ENCODE measurements at places on chromosomes 4 and X.

DNA sequence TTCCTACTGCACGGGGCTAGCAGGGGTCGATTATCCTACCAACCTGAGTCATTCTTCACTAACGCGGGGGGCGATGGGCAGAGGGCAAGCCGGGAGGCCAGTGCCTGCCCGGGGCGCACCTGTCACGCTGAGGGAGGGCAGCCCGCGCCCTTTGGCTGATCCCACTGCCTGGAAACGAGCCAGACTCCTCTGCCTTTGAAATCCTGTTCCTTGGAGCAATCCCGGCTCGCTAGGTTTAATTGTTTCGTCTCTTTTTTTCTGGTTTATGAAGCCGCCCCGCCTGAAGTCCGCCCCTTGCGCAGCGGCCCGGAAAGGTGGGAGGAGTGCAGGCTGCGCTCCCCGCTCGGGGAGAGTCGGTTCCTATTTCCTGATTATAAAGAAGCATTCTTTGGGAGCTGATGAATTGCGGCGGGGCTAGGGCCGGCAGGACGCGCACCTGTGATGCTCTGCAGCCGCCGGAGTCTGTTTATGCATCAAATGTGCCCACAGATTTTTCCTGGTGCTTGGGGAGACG is 484.2 kb downstream of the BCOR start:
- no peak for DNase-seq

DNA sequence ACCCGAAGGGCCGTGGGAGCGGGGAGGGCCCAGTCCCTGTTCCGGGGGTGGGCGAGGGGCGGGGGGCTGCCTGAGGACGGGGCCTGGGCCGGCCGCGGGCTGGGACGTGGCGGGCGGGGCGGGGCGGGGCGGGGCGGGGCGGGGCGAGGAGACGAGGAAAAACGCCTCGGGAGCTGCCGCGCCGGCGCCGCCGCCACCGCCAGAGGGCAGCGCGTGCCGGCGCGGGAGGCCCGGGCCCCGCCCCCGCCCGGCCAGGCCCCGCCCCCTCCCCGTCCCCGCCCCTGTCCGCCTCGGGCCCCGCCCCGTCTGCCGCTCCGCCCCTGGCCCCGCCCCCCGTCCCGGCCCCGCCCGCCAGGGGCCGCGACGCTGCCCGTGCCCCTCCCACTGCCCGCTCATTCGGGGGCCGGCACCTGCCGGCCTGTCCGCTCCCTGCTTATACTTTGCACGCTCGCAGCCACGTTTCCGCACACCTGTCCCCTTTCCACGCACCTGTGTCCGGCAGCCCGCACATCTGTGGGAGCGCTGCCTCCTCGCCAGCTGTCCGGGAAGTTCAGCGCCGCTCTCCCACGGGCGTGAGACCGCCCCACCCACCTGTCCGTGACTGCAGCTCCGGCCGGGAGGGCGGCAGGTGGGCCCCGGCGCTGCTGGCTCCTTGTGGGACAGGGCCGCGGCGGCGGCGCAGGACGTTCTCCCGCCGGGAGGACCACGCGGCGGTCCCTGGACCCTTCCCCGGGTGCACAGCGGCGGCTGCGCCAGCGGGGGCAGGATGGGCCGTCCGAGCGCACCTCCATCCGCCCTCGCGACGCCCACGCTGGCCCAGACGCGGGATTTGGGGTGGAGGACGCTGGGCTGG is 1.7 kb upstream of the FGFRL1 start:
- peak; percentile 53 for DNase-seq

DNA sequence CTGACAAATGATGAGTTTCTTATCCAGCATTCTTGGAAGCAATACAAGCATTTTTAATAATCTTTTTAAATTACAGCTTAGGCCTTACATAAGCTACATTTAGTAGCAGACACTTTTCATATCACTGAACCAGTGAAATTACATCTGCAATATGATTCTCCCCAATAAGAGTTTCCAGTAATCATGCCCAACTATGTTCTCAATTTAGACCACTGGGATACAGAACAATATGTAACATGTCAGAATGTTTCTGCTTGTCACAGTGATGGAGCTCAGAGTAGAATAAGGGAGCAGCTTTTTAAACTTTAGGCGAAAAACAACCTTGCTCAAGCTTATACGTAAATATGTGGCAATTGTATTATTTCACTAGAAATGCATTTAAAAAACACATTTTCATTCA is 1132.2 kb downstream of the FAT4 start:
- DNase-seq = no peak

- no peak for DNase-seq
These were observed 241.9 kb downstream of the SLC39A8 start for GRCh38 chr4:102103368-102103767.

DNA sequence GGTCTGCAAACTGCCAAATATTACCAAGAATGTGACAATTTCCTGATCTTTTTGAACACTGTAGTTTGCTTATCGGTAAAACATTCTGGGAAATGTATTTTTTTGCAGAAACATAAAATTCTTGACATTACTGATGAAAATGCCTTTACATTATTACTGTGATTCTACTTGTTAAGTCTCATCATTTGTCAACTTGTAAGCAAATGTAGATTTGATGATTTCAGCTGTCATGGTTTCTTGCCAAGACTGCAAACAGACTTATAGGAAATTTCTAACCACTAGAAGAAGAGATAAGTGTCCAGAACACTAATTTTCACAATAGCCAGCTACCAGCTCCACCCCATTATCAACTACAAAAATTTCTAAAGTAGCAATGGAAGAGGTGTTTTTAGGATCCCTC is 560.4 kb downstream of the STPG2 start:
- DNase-seq = no peak

DNA sequence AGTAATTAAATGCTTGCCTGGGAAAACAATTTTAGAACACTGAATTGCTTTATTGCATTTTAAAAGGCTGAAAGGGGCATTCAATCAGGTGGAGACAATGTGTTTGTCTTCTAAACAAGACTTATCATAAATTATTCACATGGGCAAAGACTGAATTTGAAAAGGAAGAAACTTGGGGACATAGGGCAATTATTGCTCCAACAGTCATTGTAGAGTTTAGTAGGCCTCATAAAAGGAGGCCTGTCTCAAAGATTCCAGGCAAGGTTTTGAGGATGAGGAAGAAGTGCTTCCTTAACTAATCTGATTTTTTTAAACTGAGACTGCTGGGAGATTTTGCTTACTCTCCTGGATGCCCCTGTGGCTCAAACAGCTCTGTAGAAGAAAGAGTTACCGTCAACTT is 174.4 kb upstream of the RPS6KA3 start:
- no peak for DNase-seq

GRCh38 chr4:99708551-99708950 is 50.9 kb upstream of the C4orf54 start:
- no peak for DNase-seq

DNA sequence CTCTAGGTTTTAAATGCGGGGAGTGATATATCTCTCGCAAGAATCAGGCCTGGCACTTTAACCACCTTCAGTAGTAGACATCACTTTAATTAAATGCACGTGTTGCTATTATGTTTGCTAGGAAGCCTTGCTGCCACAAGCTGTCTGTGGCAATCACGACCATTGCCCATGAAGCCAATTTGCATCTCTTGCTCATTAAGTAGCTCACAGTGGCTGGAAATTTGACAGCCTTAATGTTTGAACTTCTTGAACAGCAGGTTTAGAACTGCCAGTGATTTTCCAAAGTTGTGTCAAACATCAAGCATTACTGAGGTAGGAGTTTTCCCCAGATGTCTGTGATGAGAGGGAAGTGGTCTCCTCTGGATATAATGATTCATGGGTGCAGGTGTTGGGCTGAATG is 642.3 kb upstream of the CPEB2 start:
- DNase-seq = no peak

DNA sequence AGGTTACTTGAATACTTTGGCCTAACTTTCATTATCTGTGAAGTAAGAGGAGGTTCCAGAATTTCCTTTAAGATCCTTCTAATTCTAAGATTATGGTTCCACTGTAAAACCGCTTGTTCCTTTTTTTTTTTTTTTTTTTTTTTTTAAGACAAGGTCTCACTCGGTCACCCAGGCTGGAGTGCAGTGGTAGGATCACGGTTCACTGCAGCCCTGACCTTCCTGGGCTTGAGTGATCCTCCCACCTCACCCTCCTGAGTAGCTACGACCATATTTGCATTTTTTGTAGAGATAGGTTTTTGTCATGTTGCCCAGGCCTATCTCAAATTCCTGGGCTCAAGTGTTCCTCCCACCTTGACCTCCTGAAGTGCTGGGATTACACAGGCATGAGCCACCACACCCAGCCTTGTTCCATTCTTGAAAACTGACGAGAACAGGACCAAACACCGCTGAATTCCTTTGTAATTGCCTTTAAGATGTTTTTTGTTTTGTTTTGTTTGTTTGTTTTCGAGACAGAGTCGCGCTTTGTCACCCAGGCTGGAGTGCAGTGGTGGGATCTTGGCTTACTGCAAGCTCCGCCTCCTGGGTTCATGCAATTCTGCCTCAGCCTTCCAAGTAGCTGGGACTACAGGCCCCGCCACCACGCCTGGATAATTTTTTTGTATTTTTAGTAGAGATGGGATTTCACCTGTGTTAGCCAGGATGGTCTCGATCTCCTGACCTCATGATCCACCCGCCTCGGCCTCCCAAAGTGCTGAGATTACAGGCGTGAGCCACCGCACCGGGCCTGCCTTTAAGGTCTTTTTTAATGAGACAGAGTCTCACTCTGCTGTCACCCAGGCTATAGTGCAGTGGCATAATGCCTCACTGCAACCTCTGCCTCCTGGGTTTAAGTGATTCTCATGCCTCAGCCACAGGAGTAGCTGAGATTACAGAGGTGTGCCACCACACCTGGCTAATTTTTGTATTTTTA is 6.8 kb downstream of the PDS5A start:
- no peak for DNase-seq

- no peak for DNase-seq
These were observed 53.7 kb downstream of the DCTD start for GRCh38 chr4:182863501-182863900.

- no peak for DNase-seq
These were observed 1699.2 kb upstream of the IGFBP7 start for GRCh38 chr4:58809366-58809765.

GRCh38 chrX:40167850-40168479 is 70.2 kb upstream of the BCOR start:
- DNase-seq = peak; percentile 3
